ENCODE measurements at places on chromosomes 1 and 21.

DNA sequence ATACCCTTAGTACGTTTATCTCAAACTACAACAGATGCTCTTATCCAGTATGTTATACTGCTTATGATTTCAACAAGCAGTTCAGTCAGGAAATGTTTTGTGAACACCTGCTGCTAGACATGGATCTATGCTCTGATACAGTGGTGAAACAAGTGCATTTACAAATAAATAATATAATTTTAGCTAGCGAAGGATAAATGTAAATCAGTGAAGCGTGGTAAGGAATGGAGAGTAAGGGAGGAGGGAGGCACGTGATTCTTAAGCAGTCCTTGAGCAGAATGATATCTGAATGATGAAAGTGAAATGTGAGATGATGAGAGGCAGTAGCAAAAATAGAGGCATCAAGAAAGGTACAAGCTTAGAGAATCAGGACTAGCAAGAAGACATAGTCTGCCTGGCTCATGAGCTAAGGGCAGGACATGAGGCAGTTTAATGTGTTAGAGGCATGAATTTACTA lies 6.3 kb downstream of the TSNAX start:
- DNase-seq, result no peak

- DNase-seq, result no peak
Observed at GRCh38 chr1:212771341-212771740, 20.2 kb downstream of the NSL1 start.

- DNase-seq, result no peak
Observed at GRCh38 chr21:30769724-30770431, 14.7 kb upstream of the KRTAP21-1 start.

GRCh38 chr1:89911191-89911991 lies 83.5 kb upstream of the ZNF326 start:
- no peak for DNase-seq

DNA sequence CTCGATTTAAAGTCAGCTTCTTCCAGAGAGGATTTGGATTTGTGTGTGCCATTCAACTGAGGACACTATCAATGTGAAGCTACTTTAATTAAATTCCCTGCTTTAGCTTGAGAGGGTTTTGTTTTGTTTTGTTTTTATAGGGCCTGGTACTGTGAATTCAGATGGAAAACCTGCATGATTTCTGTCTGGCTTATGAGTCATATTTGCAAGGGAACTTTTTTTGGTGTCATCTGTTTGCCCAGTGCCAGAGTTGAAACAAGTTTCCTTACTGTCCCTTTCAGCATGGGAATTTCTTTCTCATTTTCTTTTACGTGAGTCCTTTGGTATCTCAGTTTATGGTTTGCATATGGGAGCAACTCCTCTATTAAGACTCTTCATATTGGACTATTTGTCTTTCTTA lies 194.6 kb downstream of the GREM2 start:
- no peak for DNase-seq

DNA sequence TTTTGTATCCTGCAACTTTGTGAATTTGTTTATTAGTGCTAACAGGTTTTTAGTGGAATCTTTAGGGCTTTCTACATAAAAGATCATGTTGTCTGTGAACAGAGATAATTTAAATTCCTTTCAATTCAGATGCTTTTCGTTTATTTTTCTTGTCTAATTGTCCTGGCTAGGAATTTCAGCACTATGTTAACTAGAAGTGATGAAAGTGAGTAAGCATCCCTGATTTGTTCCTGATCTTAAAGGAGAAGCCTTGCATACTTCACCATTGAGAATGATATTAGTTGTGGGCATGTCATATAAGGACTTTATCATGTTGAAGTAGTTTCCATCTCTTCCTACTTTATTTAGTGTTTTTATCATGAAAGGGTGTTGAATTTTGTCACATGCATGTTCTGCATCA lies 23.6 kb upstream of the TRIM67 start:
- DNase-seq, result no peak

DNA sequence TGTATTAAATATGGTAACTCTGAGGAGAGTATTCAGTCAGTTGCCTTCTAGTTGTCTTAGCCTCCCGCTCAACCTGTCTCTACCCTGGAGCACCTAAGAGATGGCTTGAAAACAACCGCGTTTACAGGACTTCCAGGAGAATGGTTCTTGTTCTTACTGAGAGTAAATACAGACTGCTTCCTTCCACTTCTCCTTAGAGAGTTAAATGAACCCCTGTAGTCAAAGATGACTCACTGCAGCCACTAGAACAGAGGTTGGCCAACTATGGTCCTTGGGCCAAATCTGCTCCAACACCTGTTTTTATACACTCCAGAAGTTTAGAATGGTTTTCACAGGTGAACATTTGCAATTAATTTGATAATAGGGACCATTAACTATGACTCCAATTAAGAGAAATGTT lies 60.1 kb upstream of the ASB17 start:
- no peak for DNase-seq

DNA sequence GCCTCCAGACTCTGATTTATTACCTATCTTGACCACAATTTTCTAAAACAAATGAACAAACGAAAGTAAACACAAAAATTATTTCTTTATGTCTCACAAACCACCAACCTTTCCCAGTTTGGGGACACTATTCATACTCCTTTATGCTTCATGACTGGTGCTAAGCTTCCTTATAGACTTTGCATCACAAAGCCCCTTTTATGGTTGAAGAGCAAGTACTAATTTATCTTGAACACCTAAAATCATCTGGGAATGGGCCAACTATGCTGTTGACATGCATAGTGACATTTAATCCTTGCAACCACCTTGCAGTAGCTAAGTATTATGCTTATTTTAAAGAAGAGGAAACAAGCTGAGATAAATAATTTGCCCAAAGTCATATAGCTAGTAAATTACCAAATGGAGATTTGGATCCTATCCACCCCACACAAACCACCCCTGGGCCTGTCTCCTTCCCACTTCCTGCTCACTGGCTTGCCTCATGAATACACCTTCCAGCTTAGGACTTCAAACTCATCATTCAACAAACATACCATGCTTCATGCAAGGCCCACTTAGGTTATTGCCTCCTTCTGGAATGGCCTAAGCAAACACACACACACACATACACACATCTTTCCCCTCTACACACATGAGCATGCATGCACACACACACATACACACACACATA lies 192.2 kb downstream of the PLPP3 start:
- DNase-seq, result no peak

GRCh38 chr1:81670286-81670685 lies 130.4 kb upstream of the ADGRL2 start:
- peak; percentile 19 for DNase-seq

- no peak for DNase-seq
Observed at GRCh38 chr1:116990612-116991151, 10.9 kb upstream of the CD101 start.

- DNase-seq, result no peak
Observed at GRCh38 chr1:102970496-102971078, 137.7 kb downstream of the COL11A1 start.

Measured in BJ (cell line).